ENCODE measurements at places on chromosomes 16 and 17.

DNA sequence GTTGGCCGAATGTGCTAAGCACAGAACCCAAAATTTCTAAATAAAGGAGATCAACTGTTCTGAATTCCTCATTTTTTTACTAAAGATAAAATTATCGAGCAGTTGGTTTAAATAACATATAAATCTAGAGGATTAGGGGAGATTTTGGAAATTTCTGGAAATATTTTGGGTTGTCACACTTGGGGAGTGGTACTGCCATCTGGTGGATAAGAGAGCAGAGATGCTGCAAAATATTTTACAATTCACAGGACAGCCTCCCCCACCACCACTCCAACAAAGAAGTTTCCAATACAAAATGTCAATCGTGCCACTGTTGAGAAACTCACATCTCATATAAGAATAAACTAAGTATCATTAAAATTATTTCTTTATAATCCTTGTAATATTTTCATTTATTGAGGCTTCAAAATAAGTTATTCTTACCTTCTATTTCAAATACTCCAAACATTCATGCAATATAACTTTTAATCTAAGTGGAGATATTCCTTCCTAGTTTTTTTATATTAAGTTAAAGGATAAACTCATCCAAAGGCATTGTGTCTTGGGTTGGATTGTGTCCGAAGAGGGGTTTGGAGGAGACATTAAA, 17.0 kb upstream of the ABCA8 start:
- DNase-seq = no peak

DNA sequence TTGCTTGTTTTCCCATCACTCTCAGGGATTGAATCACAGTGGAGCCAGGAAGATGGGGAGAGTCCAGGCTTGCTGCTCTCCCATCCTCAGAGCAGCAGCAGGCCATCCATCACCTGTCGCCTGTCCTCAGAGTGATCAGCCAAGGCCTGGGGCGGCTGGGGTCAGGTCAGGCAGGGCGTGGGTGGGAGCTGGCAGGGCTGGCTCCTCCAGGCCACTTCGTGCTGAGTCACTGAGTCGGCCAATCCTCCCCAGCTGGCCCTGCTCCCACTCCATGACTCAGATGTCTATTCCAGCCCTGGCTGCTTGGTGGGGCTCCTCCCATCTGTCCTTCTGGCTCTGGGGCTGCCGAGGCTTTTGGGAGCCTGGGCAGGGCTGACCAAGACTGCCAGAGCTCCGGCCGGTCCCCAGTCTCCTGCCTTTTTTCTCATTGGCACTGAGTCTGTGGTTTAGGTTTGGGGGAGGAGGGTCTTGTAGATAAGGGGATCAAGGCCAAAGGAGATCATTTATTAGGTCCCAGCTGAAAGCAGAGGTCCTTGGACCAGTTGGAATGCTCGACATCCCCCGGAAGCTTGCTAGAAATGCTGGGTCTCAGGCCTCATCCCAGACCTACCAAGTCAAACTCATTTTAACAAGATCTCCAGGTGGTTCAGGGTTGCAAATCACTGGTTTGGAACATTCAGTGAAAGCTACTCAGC, 72.7 kb downstream of the ABCC1 start:
- peak; percentile 90 for DNase-seq

DNA sequence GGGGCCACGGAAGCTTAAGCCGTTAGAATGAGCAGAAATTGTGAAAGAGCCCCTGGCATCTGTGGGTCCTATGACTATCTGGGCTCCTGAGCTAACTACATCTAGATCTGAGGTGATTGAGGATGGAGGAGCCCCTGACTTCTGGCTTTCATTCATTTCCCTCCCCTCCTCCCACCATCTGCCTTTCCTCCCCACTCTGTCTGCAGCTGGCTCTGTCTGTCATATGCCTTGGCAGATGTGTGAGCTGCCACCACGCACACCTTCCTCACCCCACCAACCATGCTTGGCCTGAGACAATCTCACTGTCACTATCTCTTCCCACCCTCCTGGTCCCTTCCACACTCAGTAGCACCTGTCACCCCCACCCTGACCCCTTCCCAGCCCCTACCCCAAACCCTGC, 5.1 kb downstream of the CD300E start:
- no peak for DNase-seq

- DNase-seq = no peak
Observed at GRCh38 chr17:48615047-48615962, at the start of gene HOXB8. Gene HOXB8 (minus strand): TSS chr17:48615292. CDS start chr17:48614704, 588 bp downstream.

DNA sequence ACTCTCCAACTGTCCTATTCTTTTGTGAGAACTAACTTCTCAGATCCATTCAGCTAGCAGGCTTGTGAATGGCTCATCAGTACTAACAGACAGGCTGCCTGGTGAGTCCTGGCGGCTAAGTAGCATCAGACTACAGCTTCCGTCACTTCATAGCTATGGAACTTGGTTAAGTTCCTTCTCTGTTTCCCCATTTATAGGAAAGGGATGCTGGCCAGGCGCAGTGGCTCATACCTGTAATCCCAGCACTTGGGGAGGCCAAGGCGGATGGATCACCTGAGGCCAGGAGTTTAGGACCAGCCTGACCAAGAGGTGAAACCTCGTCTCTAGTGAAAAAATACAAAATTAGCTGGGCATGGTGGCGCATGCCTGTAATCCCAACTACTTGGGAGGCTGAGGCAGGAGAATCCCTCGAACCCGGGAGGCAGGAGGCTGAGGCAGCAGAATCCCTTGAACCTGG, 49.9 kb upstream of the TANGO6 start:
- no peak for DNase-seq

DNA sequence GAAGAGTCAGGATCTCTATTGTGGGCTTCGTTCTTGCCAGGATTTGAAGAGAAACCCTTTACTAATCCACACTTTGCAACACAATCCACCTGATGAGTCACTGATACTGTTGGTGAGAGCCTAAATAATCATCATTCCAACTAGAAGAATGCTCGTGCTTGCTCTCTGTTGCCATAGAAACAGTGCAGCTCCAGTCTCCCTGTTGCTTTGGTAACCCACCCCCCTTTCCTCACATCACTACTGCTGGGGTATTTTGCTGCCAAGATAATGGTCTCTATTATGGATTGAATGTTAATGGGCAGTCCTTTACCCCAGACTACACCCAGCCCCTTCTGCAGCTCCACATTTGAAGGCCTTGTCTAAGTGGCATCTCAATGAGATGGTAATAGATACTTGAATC, 190.4 kb downstream of the ABCC12 start:
- no peak for DNase-seq

GRCh38 chr17:78159575-78160158, 8.7 kb upstream of the SYNGR2 start:
- no peak for DNase-seq

- no peak for DNase-seq
Observed at GRCh38 chr17:79978548-79978855, 57.2 kb downstream of the TBC1D16 start.

GRCh38 chr16:59950431-59950830, 1216.3 kb upstream of the GOT2 start:
- DNase-seq = no peak

DNA sequence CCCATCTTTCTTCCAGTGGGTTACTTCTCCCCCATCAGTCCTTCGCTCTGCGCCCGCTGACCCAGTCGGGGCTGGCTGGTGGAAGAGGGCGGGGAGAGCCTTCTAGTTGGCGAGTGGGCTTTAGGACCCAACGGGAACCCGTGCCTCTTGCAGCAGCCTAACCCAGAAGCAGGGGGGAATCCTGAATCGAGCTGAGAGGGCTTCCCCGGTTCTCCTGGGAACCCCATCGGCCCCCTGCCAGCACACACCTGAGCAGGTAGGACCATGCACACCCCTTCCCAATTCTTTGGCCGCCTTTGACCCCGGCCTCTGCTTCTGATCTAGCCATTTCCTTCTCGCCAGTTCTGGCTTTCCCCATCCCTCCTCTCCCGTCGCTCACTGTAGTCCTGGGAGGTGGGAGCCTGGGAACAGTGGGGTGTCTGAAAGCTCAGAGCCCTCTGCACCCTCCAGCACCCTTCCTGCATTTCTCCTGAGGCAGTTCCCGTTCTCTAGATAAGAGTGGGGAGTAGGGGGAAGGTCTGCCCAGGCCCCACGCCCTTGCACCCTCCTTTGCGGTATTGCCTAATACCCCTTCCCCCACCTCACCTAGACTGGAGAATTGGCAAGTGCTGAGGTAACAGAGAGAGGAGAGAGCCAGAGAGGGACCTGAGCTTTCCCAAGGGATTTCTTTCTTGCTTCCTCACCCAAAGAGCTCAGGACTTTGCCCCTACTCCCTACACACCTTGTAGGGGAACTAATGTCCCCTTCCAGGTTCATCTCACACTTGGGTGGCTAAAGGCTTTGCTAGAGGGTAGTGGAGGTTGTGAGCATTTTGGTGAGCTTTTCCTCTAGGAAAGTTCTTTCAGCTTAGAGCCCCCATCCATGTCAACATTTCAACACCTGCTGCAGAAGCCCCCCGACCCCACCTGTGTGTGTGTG, at the start of gene RARA:
Gene RARA, plus strand, starts transcription at position 150 of the 918 bp plus-strand sequence. CDS start 22,039 bp downstream, outside the sequence.
- DNase-seq = no peak

DNA sequence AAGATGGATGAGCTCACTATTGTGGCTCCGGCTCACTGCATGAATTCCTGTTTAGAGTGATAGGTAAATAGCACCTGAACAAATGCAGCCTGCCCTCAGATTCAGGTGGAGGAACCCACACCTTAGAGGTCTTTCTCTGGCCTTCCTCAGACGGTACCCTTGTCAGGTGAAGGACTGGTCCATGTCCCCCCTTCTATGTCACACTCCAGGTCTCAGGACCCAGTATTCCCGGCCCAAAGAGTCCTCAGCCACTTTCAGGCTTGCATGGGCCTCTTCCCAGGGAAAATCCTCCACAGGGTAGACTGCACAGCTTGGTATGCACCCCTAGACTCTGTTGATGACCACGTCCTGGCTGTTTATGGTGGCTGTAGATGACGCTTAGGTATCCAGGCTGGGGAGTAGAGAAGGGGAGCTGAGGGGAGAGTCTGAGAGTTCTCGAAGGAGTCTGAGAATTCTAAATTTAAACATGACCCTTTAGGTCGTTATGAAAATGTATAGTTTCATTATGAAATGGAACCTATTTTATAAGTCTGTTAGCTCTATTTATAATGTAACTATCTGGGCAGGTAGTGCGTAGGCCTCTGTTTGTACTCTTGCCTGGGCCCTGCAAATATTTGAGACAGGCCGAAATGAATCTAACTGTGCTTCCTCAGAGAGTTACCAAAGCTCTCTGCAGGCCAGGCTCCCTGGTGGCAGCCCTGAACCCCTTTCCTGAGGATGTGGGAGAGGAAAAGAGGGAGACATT, 32.5 kb upstream of the CCR7 start:
- no peak for DNase-seq

DNA sequence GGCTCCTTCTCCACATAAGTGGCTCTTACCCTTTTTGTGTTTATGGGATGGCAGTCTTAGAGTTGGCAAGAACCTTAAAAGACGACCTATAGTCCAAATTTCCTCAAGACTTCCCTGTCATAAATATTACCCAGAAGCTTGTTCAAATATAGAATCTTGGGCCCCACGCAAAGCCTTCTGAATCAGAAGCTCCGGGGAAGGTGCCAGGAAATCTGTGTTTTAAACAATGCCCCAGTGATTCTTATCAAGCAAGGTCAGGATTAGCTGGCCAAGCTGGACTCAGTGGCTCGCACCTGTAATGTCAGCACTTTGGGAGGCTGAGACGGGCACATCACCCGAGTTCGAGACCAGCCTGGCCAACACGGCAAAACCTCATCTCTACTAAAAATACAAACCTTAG, 85.7 kb downstream of the TIMM22 start:
- no peak for DNase-seq

- peak; percentile 52 for DNase-seq
Observed at GRCh38 chr17:45098869-45099616, 33.3 kb downstream of the PLCD3 start.

- no peak for DNase-seq
Observed at GRCh38 chr17:12642034-12642433, 23.7 kb upstream of the MYOCD start.

DNA sequence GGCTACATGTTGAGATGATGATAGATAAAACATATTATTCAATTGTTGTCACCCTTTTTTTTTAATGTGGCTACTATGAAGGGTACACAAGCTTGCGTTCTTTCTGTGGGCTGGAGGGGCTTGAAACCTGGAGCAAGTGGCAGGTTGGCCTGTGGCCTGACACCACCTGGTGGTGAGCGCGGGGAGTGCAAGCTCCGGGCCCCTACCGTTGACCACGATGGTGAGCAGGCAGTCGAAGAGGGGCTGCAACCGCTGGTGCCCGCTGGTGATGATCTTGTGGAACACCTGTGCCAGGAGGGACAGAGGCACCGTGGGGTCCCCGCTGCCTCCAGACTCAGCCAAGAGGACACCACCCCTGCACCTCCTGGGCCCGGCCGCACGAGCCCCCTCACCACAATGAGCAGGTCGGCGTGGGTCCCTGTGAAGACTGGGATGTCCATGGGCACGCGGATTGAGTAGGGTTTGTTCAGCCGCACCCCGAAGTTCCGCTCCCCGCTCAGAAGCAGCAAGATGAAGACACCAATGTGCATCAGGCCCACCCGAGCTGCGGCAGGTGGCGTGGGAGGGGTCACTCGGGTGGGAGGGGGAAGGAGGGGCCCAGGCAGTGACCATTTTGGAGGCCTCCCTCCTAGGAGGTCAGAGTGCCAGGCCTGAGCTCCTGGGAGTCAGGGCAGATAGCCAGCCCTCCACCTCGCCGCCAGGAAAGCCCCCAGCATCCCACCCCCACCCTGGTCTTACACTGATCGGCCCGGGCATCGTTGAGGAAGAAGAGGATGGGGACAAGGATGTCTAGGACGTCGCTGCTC, 14.4 kb downstream of the HID1 start:
- peak; percentile 59 for DNase-seq

- DNase-seq = no peak
Observed at GRCh38 chr17:80294210-80294609, 33.6 kb downstream of the RNF213 start.

DNA sequence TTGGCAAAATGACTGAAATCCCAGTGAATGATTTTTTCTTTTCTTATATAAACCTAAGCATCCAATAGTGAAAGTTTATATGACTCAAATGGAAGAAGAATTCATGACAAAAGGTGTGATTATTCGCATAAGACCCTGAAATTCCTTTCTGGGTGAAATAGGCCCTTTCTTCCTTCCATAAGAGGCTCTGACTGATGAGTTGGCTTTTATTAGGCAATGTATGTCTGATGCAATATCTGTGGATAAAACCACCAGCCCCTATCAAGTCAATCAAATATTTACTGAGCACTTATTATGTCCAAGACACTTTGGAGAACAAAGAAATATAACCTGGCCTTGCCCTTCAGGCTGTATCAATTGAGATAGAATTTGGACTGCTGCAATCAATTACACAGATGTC, 316.6 kb downstream of the CDH13 start:
- DNase-seq = no peak

DNA sequence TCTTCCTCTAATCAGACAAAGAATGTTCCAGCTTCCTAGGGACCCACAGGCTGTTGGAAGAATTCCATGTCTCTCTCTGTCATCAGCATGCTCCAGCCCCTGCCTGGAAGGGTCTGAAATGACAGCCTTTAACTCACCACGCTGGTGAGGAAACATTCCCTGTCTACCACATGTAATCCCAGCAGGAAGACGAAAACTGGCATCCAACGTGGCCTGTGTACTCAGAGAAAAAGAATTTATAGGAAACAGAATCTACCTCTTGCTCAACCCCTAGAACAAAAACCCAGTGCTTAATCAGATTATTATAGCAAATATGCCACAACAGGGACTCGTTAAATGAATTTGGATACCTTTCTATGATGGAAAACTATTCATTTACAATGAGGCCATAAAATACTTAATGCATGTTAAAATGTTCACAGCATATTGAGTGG, 147.3 kb upstream of the FOXF1 start:
- peak; percentile 50 for DNase-seq

Measured in T1000 (cell line).